ENCODE measurements at places on chromosomes 12 and 14.

- no peak for DNase-seq
Observed at GRCh38 chr14:61140872-61141271, 140.3 kb downstream of the TMEM30B start.

DNA sequence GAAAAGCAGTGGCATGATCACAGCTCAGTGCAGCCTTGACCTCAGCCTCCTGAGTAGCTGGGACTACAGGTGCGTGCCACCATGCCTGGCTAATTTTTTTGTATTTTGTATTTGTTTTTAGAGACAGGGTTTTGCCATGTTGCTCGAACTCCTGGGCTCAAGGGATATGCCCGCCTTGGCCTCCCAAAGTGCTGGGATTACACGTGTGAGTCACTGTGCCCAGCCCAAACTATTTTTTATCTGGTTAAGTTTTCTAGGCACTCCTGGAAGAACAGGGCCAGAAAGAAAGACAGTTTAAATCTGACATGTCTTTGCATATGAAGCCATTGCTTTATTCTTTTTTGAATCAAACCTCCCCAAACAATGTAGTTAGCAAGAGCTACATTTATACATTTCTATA, 27.5 kb upstream of the PTGR2 start:
- DNase-seq, result no peak

DNA sequence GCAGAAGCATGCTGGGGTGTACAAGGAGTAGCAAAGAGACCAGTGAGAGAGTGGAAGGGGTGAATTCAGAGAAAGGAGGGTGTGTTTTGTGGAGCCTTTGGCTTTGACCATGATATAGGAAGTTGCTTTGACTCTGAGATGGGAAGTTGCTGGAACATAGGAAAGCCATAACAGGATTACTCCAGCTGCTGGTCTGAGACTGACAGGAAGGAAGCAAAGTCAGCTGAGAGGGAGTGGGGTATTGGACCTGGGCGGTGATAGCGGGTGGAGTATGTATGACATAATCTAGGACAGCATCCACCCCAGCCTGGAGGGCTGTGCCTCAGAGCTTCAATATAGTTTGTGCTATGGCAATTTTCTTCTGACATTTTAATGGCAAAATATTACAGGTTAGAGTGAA, 324.4 kb downstream of the PDZRN4 start:
- DNase-seq, result no peak

GRCh38 chr12:127170226-127171180, 1096.5 kb upstream of the TMEM132C start:
- no peak for DNase-seq

GRCh38 chr14:69989622-69990021, 110.4 kb downstream of the SMOC1 start:
- no peak for DNase-seq

DNA sequence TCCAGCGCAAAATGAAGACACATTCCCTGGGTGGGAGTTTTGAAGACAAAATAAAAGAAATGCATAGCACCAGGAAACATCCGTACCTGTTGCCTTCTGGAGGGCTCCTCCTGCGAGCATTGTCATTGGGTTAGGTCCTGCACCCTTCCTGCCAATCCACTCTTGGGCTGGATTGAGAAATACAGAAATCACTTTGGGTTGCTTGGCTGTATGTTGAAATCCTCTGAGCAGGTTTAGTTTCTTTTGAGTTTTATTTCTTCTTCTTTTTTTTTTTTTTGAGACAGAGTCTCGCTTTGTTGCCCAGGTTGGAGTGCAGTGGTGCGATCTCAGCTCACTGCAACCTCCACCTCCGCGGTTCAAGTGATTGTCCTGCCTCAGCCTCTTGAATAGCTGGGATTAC, 67.6 kb downstream of the ARF6 start:
- DNase-seq, result no peak

DNA sequence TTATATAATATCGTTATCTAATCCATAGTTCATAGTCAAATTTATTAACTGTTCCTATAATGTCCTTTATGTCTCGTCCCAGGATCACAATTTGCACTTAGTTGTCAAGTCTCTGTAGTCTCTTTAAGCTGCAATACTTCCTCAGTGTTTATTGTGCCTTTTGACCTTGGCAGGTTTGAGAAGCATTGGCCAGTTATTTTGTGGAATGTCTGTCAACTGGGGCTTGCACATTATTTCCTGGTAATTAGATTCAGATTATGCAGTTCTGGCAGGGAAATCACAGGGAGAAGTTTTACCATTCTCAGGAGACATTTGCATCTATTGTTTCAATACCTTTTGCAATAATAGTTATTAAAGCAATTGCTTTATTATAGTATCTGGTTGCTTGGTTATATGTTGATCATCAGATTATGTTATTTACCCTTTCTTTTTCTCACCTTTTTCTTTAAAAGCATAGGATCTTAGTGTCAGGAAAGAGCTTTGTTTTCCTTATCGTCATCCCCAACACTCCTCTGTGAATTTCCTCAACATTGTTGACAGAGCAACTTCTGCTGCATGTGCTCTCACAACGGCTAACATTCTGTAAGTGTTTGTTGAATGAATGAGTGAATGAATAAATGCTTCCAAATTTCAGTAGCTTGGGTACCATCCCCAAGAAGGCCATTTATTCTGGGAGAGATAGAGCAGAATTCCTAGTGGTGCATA, 3.7 kb upstream of the ART4 start:
- DNase-seq, result no peak

DNA sequence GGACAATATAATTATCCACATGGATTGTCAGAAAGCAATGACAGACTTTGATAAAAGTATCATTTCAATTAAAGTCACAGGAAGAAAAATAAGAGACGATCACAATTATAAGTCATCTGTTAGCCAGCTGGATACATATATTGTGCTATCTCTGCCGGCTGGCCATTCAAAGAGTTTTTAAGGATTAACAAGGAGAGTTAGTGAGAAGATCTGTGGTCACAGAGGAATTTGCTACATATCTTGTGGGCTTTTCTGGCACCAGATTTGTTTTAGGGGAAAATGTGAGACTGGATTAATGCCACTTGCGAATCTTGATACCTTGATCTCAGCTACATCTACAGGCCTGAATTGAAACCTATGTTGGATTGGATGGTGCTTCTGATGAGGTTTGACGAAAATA, 90.9 kb upstream of the MANSC4 start:
- no peak for DNase-seq

- peak; percentile 92 for DNase-seq
Observed at GRCh38 chr12:120639771-120640721, at the start of gene CABP1. Gene CABP1, plus strand, starts transcription at chr12:120640626. Its CDS starts 60 bp downstream, at chr12:120640686.

- no peak for DNase-seq
Observed at GRCh38 chr12:131536337-131536736, 174.6 kb upstream of the SFSWAP start.

DNA sequence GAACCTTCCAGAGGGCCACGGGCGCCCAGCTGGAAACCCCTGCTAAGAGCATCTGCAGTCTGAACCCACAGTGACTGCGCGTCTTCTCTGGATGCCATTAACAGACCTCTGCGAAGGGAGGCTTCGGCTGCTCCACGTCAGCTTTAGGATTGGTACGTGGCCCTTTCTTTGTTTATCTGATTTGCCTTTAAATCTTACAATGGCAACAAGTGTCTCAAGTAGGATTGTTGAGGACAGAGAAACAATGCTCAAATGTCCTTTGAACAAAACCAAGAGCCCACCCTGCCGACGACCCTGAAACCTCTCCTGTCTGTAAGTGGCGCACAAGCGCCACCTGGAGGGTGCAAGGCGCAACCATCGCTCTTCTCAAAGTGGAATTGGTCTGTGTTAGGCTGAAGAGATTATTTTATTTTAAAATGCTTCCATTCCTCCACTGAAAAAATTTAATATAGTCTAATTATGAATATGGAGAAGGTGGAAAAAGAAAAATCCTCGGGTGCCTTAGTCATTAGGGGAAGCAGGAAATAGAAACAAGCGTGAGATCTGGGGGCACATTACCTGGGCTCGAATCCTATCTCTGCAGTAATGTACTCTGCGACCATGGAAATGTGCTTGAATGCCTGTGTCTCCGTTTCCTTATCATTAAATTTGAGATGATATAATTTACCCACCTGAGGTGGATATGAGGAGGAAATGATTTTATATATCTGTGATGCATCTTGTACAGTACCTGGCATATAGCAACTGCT, 82.6 kb upstream of the PTPRB start:
- peak; percentile 75 for DNase-seq

GRCh38 chr12:31586728-31587127, 4.2 kb downstream of the DENND5B start:
- no peak for DNase-seq

GRCh38 chr14:89033756-89034155, 209.3 kb downstream of the TTC8 start:
- DNase-seq, result no peak

- DNase-seq, result no peak
Observed at GRCh38 chr12:105229371-105229770, 6.6 kb downstream of the APPL2 start.

DNA sequence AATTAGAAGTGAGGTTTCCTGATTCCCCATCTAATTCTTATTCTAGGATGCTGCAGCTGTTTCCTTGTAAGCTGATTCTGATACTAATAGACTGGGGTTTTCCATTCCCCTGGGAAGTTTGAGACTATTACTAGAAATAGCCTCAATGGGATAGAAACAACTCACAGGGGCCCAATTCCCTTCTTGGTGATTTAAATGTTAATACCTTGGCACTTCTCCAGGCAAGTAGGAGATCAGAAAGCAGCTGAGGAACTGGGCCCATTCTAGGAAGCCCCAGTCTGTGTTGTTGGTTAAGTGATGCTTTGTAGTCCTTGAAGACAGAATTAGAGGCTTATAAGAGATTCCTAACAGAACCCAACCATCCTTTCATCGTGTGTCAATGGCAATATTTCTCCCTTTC, 407.0 kb upstream of the SEL1L start:
- no peak for DNase-seq

DNA sequence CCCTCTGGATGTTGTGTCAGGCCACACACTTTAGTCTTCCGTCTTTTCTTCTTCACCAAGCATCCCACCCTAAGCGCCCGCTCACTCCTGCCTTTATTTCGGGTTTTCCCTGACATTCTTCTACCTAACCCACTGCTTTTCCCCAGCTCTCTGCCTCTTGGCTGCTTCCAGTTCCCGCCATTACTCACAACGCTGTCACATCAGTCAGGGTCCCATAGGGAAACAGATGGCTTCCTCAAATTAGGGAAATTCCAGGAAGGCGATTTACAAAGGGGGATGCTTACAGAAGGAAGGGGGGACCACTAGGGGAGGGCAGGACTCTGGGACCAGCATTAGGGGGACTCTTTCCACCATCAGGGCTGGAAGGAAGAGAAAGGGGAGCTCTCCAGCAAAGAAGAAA, 9.2 kb upstream of the PPP1R13B start:
- DNase-seq, result peak; percentile 17

GRCh38 chr12:43816168-43816567, 10.1 kb upstream of the TWF1 start:
- DNase-seq, result no peak

- DNase-seq, result peak; percentile 25
Observed at GRCh38 chr14:21807975-21808374, 134.4 kb upstream of the OR4E1 start.

DNA sequence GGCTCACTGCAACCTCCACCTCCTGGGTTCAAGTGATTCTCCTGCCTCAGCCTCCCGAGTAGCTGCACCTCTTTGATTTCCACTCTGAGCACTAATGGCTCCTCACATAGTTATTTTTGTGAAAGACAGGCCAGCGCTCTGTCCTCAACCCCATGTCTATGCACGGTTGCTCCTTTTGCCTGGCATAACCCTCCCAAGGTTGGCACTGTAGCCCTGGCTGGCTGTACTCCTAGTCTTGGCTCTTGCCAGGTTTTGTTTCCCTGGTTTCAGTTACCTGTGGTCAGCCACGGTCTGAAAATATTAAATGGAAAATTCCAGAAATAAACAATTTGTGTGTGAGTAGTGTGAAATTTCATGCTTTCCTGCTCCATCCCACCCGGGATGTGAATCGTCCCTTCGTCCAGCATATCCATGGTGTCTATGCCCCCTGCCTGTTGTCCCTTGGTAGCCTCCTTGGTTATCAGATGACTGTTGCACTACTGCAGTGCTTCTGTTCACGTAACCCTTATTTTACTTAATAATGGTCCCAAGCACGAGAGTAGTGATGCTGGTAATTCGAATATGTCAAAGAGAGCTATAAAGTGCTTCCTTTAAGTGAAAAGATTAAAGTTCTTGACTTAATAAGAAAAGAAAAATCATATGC, 12.3 kb upstream of the DCD start:
- no peak for DNase-seq

- no peak for DNase-seq
Observed at GRCh38 chr14:94161058-94161457, 13.1 kb upstream of the PPP4R4 start.

DNA sequence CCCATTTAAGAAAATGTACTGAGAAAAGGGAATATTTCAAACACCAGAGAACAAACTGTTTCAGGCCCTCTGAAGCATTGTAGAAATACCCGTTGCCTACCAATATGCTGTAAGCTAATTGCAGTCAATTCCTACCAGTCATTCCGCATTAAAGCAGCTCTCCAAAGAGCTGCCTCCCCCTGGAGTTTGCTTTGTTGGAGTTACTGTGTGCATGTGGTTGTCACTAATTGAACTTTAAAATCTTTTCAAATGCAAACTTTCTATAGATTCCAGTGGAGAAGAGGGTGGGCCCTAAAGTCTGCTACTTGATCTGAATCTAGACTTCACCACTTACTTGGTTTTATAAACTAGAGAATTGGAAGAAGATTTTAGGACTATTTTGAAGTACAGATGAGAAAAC, 112.7 kb downstream of the PLXNC1 start:
- peak; percentile 83 for DNase-seq

GRCh38 chr12:48811437-48812090, 6.7 kb upstream of the CACNB3 start:
- DNase-seq, result no peak

GRCh38 chr14:33342299-33342974, 403.8 kb downstream of the NPAS3 start:
- DNase-seq, result peak; percentile 15

GRCh38 chr12:104175726-104176247, 37.8 kb upstream of the NFYB start:
- DNase-seq, result no peak

GRCh38 chr14:42556551-42556950, 949.9 kb downstream of the LRFN5 start:
- no peak for DNase-seq

DNA sequence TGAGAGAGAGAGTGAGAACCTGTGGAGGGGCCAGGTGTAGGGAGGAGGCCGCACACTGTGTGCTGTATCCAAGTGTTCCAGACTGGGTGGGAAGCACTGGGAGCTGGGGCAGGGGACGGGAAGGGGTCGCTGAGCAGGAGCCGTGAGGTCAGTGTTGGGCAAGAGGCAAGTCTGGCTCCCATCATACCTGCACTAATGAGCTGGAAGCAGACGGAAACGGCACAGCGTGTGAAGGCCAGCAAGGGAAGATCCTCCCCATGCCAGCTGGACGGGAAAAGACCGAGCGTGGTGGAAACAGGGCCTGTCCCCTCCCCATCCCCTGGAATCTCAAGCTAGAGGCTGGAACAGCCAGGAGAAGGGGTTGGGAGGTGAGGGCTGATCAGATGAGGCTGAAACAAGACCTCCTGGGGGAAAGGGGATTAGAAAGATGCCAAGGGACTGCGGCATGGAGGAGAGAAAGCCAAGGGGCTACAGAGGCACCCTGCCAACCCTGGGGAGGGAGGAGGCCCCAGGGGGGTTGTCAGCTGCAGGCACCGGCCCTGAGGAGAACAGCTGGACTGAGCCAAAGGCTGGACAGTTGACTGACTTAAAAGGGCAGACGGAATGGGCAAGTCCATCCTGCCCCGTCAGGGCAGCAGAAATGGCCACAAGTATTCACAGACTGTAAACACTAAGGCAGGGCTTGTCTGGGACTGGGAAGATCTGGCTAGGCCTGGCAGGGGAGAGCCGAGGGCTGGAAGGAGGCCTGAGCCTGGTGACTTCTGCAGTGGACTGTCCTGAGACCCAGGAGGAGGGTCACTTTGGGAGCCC, 19.0 kb upstream of the LTBP2 start:
- DNase-seq, result no peak

Measured in GM23338 (cell line).